ENCODE measurements at places on chromosomes 4 and X.

GRCh38 chr4:105644257-105644656, 64.2 kb downstream of the INTS12 start:
- no peak for DNase-seq

DNA sequence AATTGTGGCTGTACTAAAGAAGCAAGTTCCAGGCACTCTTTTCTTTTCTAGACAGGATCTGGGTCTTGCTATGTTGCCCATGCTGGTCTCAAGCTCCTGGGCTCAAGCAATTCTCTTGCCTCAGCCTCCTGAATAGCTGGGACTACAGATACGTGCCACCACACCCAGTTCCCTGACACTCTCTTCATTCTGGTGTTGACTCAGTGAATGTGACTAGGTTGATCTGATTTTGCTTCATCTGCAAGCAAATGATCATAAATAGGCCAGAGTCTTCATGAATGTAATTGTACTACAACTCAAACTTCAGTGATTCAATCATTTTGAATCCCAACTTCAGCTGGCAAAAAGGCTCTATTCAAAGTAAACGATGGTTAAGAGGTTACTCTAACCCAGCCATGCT, 78.5 kb downstream of the APBB2 start:
- no peak for DNase-seq

DNA sequence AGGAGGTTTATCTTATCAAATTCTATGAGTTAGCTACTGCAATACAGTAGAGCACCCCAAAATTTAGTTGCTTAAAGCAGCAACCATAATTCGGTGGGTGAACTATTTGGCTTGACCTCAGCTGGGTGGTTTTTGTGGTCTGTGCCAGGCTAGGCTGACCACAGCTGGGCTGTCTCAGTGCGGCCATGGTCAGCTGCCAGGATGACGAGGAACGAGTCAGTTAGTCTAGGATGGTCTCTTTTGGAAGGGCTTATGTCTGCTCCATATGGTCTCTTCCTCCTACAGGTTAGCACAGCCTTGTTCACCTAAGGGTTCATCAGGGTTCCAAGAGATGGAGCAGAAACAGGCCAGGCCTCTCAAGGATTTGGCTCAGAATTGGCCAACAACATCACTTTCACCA, 210.4 kb downstream of the PALLD start:
- DNase-seq = no peak

DNA sequence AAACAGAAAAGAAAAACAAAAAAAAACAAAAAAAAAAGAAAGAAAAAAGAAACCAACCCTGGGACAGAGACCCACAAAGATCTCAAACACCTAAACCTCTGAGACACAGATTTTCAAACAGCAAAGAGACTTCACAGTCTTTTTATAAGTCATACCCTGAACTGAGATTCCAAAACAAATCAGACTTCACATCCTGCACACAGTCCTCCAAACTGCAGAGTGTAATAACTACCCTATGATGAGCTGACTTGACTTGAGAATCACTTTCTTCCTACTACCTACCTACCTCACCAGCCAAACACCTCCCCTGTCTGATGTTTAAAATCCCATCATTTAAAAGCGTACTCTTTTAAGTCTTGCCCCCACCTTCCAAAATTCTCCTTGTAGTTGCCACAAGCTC, 25.2 kb upstream of the GLOD5 start:
- DNase-seq = no peak

GRCh38 chrX:13380211-13380610, 60.4 kb upstream of the ATXN3L start:
- DNase-seq = no peak

DNA sequence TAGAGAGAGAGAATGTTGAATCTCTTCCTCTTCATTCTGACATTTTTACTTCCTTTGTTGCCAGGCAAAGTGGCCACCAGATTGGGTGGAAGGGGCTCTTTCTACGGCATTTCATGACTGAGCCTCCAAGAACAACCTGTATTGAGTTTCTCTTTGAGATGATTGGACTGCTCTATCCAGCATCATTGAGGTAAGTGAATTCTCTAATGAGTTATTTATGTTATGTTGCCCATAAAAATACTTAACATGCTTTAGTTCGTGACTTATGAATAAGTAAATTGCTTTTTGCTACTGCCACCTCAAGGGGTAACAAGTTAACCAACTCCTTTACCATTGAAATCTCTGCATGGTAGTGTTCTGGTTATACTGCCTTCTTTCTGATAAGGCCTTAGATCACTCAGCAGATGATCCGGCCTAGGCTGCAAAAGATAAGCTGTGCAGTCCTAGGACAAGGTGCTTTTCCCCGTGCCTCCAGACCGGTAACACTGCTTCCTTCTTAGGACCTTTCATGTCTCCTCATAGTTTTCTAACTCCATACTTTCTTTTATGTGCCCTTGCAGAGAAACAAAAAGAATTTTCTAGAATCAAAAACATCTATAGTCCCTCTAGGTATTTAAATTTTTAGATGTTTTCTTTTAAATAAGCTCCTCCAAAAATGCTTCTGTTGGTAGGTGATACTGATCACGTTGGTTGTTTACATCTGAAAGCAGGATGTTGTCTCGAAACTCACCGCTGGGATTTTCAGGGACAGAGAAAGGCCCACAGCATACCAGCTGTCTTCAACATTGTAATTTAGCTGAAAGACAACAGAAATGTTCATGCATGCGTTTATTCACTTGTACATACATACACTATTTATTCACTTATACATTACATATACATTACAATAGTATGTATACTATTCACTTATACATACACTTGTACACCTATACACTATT, 157.1 kb upstream of the RBPJ start:
- no peak for DNase-seq

GRCh38 chr4:22482250-22483127, 33.4 kb downstream of the ADGRA3 start:
- no peak for DNase-seq

DNA sequence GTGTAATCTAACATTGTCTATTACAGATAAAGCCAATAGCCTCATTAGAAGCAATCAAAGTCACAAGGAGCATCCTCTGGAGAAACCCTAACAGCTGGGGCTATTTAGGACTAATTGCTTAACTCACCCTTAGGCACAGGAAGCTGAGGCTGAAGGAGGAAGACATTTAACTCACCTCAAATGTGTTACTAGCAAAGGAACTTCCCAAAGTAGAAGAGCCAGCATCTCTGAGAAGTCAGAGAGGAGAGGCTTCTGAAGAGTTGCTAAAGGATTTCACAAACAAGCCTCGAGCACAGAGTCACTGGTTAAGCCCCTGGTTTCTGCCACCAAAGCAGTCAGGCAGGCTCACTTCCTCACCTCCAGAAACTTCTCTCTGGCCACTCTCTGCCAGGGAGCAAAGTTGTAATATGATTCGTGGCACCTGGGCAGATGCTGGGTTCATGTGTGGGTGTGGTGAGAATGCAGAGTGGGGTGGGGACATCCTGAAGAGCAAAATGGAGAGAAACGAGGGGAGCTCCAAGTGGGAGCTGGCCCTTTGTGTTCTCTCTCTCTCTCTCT, 201.3 kb downstream of the HS6ST2 start:
- no peak for DNase-seq

GRCh38 chrX:7637066-7637465, 205.9 kb upstream of the VCX start:
- DNase-seq = no peak

DNA sequence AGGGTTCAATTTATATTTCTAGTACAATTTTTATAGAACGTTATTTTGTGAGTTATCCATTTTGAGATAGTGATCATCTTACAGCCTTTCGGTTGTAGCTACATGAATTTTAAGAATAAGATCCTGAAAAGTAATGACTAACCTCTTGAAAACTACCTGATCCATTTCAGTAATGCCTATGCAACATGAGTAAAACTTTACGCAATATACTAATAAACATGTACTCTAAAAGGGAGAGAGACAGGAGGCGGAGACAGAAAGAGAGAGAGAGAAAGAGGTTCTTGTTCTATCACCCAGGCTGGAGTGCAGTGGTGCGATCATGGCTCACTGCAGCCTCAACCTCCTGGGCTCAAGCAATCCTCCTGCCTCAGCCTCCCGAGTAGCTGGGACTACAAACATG, 816.1 kb downstream of the CCSER1 start:
- no peak for DNase-seq

- DNase-seq = no peak
Observed at GRCh38 chrX:50108264-50108663, 92.5 kb downstream of the AKAP4 start.

DNA sequence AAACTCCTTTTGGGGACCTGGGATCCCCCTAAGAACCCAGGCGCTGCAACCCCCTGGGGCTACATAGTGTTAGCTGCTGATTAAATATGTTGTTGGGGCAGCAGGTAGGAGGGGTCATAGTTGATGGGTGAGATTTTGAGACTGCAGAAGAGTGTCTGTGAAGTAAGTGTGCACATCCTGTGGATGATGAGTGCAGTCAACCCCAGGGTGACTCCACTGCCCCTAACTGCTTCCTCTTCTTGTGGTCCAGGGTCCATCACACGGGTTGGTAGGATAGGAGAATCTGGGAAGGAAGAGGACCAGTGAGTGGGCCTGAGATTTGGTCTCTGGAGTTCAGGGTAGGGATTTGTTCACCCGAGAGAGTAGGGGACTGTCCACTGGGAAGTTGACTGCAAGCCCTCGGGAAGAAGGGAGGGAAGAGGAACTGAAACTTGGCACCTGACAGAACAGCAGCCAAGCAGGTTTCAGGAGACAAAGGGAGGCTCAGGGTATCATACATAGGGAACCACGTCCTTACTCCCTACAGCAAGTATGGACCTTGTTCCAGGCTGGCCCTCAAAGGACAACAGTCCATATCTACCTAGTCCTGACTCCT, 8.5 kb downstream of the DLG3 start:
- DNase-seq = no peak

DNA sequence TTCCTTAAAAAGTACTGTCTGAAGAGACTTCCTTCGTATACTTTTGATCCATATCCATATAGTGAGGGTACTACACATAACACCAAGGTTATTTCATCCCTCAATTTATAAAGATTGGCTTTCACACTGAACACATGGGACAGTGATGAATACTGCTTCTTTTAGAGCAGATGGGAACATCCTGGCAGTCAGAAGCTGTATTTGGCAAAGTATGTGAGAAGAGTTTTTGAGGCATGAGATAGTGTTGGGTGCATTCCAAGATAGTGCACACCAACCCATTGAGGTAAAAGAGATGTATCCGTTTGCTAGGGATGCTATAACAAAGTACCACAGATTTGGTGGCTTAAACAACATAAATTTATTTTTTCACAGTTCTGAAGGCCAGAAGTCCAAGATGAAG, 141.1 kb downstream of the MOSPD2 start:
- DNase-seq = peak; percentile 8

GRCh38 chr4:15811703-15812337, 33.7 kb downstream of the CD38 start:
- DNase-seq = no peak

DNA sequence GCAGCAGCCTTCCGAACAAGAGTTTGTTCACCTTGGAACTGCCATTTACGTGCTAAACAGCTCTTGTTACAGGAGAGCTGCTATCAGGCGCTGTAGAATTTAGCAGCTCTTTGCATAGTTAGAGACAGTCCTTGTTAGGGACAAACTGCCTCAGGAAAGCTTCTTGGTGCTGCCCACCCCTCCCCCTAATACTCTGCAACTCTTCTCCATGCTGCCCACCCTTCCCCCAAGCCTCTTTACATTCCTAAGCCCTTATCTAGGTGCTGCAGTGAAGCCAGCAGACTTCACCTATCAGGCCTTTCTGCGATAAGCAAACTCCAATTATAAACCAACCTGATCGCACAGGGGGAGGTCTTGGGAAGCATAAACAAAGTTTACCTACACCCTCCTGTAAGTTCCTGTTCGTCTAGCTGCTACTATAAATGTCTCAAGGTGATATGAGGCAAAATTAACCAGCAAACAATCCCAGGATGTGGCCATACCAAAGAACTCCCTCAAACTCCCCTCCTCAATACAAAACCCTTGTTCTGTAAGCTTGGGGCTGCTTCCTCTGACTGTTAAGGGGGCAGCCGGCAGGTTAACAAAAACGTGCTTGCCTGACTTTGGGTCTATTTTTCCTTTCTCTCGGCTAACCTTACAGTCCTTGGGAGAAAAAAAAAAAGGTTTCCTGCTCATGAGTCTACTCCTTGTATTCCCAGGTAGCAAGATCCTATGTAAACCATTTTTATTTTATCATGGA, 74.0 kb upstream of the GC start:
- DNase-seq = no peak

GRCh38 chr4:84578540-84579402, 4.2 kb upstream of the CDS1 start:
- DNase-seq = no peak

DNA sequence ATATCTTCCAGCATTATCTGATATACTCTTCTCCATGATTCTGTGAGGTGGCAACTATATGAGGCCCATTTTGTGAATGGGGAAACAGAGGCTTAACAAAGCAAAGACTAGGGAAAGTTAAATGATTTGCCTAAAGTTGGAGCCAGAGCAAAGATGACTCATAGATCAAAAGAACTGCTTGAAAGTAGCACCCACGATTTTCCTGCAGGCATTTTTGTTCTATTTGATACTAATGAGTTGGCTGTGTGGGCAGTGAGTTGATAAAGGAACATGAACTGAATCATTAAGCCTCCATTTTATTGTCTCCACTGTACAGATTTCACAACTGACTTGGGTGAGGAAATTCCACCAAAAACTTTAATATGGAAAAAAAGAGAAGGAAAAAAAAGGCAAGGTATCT, 138.9 kb upstream of the IGFBP7 start:
- DNase-seq = no peak

- DNase-seq = no peak
Observed at GRCh38 chr4:104919406-104919805, 227.3 kb upstream of the TET2 start.

DNA sequence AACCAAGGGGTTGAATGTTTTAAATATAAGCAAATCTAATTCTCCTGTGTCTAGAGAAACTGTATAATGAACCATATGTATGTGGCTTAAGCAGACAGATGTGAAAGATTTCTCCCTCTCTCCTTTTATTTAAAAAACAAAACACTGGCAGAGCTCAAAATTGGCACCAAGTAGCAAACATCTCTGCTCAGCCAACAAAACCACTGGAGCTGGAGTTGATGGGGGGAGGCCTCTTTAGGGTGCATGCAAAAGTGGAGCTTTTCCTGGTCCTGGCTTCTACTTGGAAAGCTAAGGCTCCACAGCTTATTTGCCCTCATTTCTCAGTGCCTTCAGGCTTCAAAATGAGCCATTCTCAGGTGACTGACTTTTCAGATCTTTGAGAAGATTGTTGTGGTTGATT, 95.6 kb downstream of the REPS2 start:
- no peak for DNase-seq

DNA sequence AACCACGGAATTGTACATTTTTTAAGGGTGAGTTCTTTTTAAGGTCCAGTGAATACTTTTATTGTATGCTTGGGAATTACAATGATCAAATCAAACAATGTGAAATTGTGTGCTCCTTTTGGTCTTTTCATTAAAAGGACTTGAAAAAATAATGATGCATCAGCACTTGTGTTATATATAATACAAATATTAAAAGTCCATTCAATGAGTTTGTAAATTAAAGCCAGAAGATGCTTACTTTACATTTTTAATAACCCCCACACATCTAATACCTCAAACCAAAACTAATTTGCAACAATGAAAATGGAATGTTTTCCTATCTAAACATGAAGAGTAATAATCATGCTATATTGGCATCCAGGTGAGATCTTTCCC, 369.8 kb upstream of the LCORL start:
- DNase-seq = no peak

- no peak for DNase-seq
Observed at GRCh38 chrX:54177306-54177705, 5.7 kb downstream of the FAM120C start.

GRCh38 chr4:107318078-107318477, 282.0 kb upstream of the DKK2 start:
- DNase-seq = no peak
